GM23338 (cell line): ENCODE measurements at places on chromosomes 16 and 17. TPM values are rescaled to one million over a fixed set of nuclear protein-coding genes. Genes with fewer than 3 reads are reported as not detected.

The CDRT15L2 gene
- polyA plus RNA-seq: not detected in 2 replicates

The SLC46A1 gene
- 3.3 TPM in 2 replicates for polyA plus RNA-seq

- no peaks in the 10 kb centered on the region for H3K27me3 ChIP-seq
- H3K4me1 ChIP-seq: peaks cover 5% of the 10 kb centered on the region; the same call in 1 of the 2 replicates
Observed at GRCh38 chr17:78888941-78889518, 14.0 kb downstream of the CEP295NL start.

DNA sequence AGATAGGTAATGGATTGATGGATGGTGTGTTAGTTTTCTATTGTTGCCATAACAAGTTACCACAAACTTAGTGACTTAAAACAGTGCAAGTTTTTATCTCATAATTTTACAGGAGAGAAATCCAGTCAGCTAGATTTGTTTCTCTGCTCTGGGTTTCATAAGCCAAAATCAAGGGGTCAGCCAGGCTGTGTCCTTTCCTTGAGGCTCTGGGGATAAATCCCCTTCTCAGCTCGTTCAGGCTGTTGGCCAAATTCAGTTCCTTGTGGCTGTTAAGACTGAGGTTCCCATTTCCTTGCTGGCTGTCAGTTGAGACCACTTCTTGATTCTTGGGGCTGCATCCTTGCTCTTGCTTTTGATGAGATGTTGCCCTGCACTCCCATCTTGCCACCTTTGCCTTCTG is 204.9 kb upstream of the CDH13 start:
- no peaks in the 10 kb centered on the region for H3K4me1 ChIP-seq
- H3K4me3 ChIP-seq: no peak overlapping the region
- no peaks in the 10 kb centered on the region for H3K27me3 ChIP-seq
- no peaks in the 10 kb centered on the region for H3K36me3 ChIP-seq
- H3K27ac ChIP-seq: no peak overlapping the region

GRCh38 chr16:66832661-66833305 is 2.0 kb upstream of the NAE1 start:
- H3K4me3 ChIP-seq: no peak overlapping the region
- H3K27me3 ChIP-seq: no peaks in the 10 kb centered on the region
- no peaks in the 10 kb centered on the region for H3K36me3 ChIP-seq
- peaks cover 8% of the 10 kb centered on the region; the same call in 1 of the 2 replicates for H3K4me1 ChIP-seq
- DNase-seq: no peak
